ENCODE measurements at places on chromosomes 3 and 15. TPM values are rescaled to one million over a fixed set of nuclear protein-coding genes. Genes with fewer than 3 reads are reported as not detected.

Gene STX19
- not detected for total RNA-seq

Gene PLS1
- 6.0 TPM for total RNA-seq

Gene ONECUT1
- 0.14 TPM for total RNA-seq

Gene CPLX3
- not detected for total RNA-seq

Gene STOML1
- 16.6 TPM for total RNA-seq

Gene CCR1
- total RNA-seq: 0.41 TPM

Gene C3orf49
- not detected for total RNA-seq

Gene LMAN1L
- total RNA-seq: 0.32 TPM

Gene TRIM42
- total RNA-seq: not detected

Gene ZNF80
- not detected for total RNA-seq

Gene PSTPIP1
- not detected for total RNA-seq

Gene P3H2
- total RNA-seq: 46.9 TPM

Gene UBE2Q2
- 47.7 TPM for total RNA-seq

Gene CD80
- total RNA-seq: not detected

Gene PLCB2
- total RNA-seq: 1.7 TPM

Gene CAMKV
- 0.45 TPM for total RNA-seq

Gene PTH1R
- total RNA-seq: 5.2 TPM

DNA sequence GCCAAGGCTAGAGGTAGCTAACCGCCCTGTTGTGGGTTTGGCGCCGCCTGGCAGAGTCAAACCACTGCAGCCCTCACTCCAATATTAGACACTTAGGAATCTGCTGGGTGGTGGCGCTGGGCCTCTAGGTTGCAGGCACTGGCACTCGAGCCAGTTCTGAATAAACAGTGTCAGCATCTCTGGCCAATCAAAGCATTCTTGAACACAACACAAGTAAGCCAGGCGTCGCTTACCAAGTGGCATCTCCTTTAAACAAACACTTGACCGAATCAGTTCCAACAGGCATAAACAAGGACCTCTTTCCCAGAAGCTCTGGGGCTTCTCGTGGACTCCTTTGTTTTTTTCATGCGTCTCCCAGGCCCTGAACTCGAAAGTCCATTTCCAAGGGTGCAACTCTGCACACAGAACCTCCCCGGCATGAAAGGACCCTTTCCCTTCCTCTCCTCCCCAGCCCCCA is 82.3 kb downstream of the LRIG1 start:
- peak; percentile 83 for DNase-seq

- no peak for DNase-seq
Measured at GRCh38 chr15:79932447-79932846, 35.6 kb upstream of the MTHFS start.

DNA sequence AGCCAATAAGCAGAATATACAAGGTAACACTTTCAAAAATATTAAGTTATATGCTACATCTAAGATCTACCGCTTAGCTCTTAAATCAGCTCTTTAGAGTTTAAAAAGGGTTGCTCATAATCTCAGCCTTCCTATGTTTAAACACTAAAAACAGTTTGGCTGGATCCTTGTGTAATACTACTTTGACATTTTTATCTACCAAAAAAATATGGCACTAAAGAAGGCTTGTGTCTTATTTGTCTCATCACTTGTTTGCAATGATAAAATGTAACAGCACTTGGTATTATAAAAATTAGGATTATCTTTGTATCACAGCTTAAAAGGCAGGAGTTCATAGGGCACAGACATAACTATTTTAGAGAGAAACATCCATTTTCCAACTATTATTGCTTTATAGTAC is 9.8 kb downstream of the ANKRD28 start:
- DNase-seq: no peak

- DNase-seq: no peak
Measured at GRCh38 chr15:44011238-44011854, 183.7 kb downstream of the FRMD5 start.

DNA sequence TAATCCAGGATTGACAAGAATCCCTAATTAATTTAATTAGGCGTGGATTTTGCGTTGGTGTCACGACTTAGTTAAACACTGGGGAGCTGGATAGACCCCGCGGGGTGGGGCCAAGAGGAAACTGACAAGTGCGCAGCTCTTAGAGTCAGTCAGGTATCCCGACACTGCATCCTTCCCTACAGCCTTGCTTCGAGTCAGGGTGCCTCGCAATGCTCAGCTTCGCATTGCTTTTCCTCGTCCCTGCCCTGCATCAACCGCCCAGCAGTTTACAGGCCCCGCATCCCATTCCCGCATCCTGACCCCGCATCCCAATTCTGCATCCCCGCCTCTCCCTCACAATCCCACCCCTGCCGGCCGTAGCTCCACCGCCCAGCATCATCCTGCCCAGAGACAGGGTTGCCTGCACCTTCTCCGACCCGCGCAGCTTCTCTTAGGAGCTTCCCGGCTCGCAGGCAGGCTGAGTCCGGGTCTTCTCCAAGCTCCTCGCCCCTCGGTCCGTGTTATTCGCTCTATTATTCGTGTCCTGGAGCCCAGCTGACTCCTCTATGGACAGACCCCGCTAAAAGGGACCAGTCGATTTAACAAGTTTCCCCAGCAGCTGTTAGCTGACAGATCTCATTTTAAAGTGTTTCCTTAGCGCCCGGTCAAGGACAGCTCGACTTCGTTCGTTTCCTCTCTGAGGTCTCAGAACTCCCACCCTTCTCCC is 699 bp upstream of the SHOX2 start:
- DNase-seq: no peak

DNA sequence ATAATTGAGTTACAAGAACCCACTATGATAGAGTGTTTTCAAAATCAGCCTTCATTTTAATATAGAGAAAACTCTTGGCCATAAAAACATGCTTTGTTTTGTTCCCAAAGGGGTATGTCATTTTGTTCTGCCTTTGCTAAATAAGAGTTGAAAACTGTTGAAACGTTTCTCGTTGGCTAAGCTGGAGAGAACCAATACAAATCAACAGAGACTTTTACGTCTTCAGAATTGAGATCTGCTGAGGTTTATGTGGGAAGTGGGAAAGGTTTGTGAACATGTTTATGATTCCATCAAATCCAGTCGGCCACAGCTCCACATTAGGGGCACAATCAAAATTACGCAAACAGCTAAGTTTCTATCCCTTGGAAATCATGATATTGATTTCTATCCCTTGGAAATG is 102.0 kb downstream of the IGF2BP2 start:
- no peak for DNase-seq

DNA sequence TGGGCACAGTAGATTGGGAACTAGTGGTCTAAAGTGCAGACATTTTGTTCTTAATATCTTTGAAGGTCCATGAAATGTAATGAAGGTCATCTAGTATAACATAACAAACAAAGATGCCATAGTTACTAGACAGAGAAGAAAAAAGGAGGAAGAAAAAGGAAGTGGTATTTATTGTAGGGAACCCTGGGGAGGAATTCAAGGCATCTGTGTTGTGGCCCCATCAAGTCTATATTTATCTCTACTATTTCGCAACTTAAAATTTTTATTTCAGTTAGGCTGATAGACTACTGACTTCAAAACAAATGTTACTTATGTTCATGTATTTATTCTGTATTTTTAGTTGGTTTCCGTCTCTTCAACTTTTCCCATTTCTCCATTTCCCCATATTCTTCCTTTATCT is 48.9 kb upstream of the ZDHHC23 start:
- DNase-seq: peak; percentile 33

- no peak for DNase-seq
Measured at GRCh38 chr3:100898681-100899080, 94.5 kb downstream of the ABI3BP start.

- DNase-seq: no peak
Measured at GRCh38 chr3:182445576-182445975, 347.7 kb upstream of the ATP11B start.

- DNase-seq: no peak
Measured at GRCh38 chr3:142356818-142357217, 91.0 kb downstream of the XRN1 start.

- DNase-seq: no peak
Measured at GRCh38 chr3:70061096-70061495, 61.6 kb downstream of the SAMMSON start.

DNA sequence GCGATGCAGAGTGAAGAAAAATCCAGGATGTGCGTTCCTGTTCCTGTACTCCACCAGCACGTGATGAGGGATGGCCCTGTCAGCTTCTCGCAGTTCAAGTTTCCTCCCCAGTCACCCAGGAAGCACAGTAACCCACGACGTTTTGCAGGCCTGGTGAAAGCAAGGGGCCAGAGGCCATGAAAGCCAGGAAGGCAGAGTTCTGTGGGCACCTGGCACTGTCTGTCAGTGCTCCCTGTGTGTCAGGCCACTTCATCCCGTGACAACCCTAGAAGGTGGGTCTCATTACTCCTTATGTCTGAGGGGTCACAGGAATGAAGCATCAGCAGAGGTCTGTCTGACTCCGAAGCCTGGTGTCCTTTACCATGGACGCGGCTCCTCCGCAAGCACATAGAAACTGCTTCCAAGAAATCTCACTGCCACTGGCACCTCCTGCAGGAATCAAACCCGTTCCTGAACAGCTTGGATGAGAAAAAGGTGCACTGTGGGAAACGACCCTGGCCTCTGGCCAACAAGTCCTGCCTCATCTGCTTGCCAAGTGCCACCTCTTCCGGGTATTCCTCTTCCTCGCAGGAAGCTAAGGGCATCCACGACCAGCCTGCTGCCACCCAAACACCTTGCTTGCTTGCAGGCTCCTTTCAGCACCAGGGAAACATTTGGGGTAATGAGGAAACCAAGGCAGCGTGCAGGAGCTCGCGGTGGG is 14.6 kb downstream of the RAB43 start:
- DNase-seq: no peak

GRCh38 chr3:10224794-10225665 is 23.2 kb upstream of the TATDN2 start:
- DNase-seq: peak; percentile 35

DNA sequence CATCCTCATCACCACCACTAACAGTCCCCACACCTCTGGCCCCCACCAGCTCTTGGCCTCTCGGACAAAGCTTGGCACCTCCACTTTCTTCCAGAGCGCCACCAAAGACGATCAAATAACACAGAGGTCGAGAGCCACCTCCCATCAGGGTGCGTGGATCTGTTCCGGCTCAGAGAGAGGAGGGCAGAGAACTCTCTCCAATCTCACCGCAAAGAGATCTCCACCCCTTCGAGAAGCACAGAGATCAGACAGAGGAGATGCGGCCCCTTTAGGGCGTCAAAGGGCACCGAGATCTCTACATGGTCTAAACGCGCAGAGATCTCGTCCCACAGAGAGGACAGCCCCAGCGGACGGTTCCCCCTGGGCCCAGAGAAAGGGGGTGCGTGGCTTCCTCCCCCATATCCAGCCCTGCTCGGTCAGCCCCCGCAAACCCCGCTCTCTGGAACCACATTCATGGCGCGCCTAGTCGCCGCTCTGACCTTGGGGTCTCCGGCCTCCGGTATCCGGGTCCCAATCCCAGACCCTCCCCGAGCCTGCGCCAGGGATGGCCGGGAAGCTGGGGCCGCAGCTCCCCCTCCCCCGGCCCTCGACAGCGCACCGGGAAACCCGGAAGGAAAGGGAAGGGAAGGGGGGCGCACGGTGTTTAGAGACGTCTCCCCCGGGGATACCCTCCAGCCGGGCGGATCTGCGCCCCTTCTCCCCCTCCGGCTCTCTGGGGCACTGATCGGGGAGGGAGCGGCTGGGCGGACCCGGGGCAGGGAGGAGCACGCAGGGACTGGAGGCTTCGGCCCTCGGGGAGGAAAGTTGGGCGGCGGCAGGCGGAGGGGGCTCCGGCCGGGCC is 608 bp downstream of the SCN5A start:
- no peak for DNase-seq

- no peak for DNase-seq
Measured at GRCh38 chr3:153840487-153840886, 280.7 kb upstream of the ARHGEF26 start.

DNA sequence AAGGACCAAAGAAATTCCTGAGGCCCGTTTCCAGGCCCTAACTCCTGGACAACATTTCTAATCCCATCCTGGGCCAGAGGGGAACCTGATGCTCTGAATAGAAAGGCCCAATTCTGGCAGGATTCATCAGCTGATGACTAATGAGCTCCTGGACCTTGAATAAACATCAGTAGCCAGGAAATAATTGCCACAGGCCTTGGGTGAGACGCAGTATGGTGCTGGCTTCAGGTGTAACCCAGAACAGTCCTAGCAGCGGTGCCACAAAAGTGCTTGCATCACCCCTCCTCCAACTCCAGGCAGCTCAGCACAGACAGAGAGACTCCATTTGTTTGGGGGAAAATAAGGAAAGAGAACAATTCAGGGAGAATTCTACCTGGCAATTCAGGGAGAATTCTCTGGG is 184.7 kb upstream of the POU1F1 start:
- DNase-seq: peak; percentile 5

- no peak for DNase-seq
Measured at GRCh38 chr3:174287705-174288104, 571.4 kb upstream of the NAALADL2 start.

- DNase-seq: no peak
Measured at GRCh38 chr3:24944805-24945520, 450.3 kb upstream of the THRB start.

DNA sequence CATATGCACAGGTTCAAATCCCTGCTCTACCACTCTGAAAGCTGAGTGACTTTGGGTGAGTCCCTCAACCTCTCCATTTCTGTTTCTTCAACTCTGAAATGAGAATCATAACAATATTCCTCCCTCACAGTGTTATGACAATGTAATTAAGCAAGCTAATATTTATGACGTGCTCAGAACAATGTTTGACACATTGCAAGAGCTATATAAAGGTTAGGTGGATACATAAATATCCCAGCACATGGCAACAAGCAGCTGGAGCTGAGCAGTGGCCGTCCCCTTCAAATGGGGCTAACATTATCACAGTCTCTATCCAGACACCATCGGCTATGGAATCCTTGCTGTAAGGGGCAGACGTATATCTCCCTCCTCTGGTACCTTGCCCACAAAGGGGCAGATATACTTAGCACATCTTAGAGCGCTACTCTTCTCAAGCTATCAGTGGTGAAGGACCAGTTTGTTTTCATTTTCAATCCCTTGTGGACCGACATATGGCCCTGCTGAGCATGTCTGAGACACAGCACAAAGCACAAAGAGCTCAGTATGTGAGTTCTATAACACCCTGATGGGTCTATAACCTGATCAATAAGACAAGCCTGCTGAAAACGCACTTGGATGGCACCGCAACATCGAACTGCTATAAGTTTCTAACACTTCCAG is 80.9 kb downstream of the PRICKLE2 start:
- no peak for DNase-seq

DNA sequence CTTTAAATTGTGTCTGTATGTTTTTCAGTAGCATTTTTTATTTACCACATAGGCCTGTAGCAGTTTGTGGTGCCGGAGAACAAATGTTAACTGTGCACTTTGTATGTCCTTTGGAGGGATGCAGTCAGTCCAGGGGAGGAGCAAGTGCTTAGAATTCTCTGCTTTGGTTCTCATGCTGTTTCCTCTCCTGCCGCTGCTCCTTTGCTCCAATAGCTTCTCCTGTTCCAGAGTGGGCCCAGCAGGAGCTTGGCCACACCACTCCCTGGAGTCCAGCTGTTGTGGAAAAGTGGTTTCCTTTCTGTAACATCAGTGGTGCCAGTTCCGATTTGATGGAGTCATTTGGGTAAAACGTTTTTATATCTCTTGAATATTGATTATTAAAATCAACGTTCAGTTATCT is 16.6 kb downstream of the TICRR start:
- no peak for DNase-seq

- DNase-seq: no peak
Measured at GRCh38 chr3:45870099-45870498, 16.2 kb upstream of the CCR9 start.
